Lower leg skin (tissue), 4 donors: ENCODE measurements at places on chromosomes 13 and 19. TPM values are rescaled to one million over a fixed set of nuclear protein-coding genes. Genes with fewer than 3 reads are reported as not detected.

Gene TMC4
- 3.8 TPM for total RNA-seq

Gene EFNA2
- total RNA-seq: not detected

Gene OVOL3
- total RNA-seq: not detected

Gene RBM26
- 28.5 TPM for total RNA-seq

Gene LRRC8E
- total RNA-seq: 28.8 TPM

Gene SELENOW
- total RNA-seq: 714 TPM

Gene ERICH6B
- not detected for total RNA-seq

Gene LGALS4
- total RNA-seq: 2.7 TPM

Gene WASF3
- total RNA-seq: 7.3 TPM

Gene PCSK4
- total RNA-seq: 2.1 TPM

Gene PINLYP
- 4.4 TPM for total RNA-seq

Gene MEDAG
- 14.5 TPM for total RNA-seq

Gene U2AF1L4
- total RNA-seq: 17.8 TPM

Gene GARIN5A
- total RNA-seq: 3.7 TPM

Gene RFPL4A
- not detected for total RNA-seq

Gene TCF3
- 105 TPM for total RNA-seq

Gene CABP5
- not detected for total RNA-seq

Gene CBARP
- total RNA-seq: 13.2 TPM

Gene C1QTNF9
- 0.53 TPM for total RNA-seq

Gene OR7C1
- total RNA-seq: 3.3 TPM
